ENCODE measurements at places on chromosomes 5 and 9.
A peak's percentile ranks its signal among the peaks of the same experiment; 100 is the strongest.

DNA sequence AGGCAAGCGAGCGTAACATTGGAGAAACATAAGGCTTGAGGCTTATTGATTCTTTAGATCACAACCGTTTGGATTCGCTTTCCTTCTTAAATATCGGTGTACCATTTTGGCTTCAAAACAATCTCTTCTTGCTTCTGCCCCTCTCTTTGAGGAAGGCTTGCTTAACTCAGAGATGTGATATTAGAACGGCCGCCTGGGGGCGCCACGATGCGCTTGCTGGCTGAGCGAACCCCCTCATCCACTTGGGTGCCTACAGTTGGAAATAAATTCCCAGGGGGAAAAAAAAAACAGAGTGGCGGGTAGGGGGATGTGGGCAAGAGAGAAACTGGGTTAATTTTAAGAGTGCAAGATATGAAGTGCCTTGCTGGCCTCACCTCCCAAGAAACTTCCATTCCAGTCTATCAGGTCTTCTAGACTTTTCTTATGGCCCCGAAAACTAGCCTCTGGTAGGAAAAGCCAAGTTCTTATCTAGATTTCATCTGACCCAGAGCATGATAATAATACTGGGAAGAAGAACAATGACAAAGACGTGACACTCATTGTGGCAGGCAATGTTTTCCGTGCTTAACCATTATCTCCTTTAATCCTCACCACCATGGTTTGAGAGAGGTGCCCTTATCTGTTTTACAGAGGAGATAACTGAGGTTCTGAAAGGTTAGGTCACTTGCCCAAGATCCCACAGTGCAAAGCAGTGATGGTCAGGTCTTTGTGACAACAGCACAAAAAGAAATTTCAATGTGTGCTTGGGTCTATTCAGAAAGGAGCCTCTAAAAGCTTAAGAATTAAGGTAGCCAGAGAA, 115.8 kb downstream of the DPYSL3 start:
- DNase-seq = no peak

DNA sequence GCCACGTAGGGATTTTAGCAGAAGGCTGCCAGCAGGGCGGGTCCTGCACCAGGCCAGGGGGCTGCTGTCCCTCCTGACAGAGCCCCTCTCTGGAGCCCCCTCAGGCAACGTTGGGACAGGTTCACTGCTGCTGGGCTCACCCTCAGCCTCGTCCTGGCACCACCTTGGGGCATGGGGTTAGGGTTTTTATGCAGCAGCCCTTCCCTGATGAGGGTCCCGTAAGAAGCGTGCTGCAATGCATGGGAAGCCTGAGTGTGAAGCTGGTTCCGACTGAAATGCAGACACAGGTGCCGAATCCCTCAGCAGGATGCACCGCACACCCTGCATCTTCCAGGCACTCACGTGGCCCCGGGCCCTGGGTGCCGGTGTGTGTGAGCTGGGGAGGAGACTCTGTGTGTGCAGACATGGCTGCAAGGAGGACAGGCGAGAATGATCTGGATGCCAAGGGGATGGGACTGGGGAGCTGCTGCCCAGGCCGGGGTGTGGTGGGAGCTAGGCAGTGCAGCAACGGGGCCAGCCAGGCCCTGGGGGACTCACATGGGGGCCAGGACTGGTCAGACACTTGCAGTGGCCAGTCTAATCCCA, 27.1 kb downstream of the ZDHHC11B start:
- no peak for DNase-seq

GRCh38 chr5:149829954-149830353, 99.8 kb downstream of the PPARGC1B start:
- DNase-seq = no peak

GRCh38 chr9:118568704-118569103, 800.5 kb downstream of the BRINP1 start:
- no peak for DNase-seq

DNA sequence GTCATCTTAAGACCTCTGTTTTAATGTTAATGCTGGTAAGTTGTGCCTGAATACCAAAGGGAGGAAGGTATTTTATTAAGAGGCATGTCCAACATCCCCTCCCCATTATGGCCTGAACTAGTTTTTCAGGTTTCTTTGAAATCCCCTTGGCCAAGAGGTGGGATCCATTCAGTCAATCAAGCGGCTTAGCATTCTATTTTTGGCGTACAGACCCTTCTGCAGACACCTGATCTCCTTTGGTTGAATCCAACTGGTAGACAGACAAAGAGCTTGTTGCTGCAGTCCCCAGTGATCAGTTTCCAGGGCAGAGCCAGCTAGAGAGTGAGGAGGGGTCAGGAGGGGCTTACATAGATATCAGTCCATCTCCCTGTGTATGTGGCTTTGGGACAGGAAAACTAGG, 7.9 kb upstream of the KCNMB1 start:
- DNase-seq = no peak

DNA sequence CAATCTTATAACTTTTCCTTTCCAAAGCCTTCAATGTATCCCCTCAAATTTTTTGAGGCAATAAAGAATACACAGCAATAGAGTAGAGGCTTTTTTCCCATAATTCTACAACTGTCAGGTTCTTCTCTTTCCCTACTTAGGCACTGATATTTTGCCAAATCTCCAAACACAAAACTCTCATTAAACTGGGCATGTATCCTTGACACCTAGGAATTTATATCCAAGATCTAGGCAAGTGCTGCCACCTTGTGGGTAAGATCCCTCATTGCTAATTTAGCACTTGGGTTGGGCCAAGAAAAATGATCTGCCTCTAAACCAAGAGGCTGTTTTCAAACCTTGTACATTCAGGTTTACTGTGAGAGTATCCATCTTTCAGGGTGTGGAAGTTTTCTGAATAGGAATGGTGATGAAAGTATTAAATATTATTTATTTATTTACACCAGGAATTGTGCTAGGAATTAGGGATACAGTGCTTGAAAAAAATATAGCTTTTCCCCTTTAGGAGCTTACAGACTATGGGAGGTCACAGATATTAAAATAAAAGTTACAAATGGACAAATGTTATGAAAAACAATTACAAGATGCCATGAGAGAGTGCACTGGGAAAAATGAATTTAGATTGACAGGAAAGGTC, 17.6 kb downstream of the TSTD2 start:
- peak; percentile 16 for DNase-seq

GRCh38 chr5:140351609-140352334, 5.4 kb upstream of the HBEGF start:
- no peak for DNase-seq

GRCh38 chr5:44997506-44997905, 188.8 kb downstream of the MRPS30 start:
- DNase-seq = no peak

DNA sequence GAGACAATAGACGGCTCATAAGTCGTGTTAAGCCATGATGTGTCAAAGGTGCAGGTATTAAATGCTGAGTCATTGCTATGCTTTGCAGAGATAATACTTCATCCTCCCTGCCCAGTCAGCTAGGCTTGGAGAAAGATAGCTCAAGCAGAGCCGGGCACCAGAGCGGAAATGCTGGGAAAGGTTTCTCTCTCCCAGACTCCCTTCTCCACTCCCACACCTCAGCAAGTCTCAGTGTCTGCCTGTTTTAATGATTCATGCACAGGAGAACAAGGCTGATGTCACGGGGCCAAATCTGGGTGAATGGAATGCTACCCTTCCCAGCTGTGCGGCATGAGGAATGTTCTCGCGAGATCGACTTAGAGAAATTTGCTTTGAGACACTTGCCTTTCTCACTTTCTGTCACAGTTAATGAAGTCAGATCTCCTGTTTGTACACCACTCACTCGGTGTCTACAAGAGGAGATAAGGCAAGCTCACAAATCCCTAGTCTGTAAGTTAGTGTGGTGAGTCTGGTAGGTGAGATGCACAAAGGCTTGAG, 204.4 kb downstream of the EFNA5 start:
- DNase-seq = no peak

GRCh38 chr9:6605202-6605601, 40.3 kb downstream of the GLDC start:
- DNase-seq = no peak

GRCh38 chr5:8522646-8523045, 653.7 kb downstream of the MTRR start:
- no peak for DNase-seq

DNA sequence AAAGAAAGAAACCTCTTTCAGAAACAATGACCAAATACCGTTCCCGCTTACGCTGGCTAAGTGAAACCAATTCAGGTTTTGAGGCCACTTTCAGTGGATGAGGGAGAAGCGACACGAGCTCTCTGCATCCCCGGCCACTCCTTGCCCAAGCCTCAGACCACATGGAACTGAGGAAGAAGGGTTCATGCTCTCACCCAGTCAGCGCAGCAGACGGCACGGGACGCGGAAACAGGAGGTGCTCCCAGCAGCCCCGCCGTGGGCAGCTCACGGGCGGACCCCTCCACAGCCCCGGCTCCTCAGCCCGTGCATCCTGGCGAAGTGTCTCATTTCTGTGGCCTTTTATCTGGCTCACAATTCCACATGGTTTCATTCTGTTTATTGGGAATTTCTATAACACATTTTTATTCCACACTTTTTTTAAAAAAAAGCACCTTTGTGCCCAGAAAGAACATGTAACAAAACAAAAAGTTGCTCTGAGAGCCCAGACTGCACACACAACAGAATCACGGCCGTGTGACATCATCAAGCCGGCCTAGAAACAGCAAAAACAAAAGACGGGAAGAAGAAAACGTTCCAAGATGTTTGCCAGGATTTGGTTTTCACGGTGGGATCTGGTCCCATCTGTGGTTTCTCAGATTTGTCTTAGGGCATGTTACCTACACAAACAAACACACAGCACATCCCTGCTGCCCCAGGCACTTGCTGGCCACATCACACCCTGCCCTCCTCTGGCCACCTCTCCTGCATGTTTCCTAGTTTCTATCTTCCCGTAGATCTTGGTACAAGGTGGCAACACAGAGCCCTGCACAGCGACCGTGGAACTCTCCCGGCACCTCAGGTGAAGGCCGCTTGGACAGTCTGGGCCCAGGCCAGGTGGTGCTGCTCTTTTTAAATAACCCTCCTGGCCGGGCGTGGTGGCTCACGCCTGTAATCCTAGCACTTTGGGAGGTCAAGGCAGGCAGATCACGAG, 16.2 kb downstream of the QSOX2 start:
- no peak for DNase-seq

DNA sequence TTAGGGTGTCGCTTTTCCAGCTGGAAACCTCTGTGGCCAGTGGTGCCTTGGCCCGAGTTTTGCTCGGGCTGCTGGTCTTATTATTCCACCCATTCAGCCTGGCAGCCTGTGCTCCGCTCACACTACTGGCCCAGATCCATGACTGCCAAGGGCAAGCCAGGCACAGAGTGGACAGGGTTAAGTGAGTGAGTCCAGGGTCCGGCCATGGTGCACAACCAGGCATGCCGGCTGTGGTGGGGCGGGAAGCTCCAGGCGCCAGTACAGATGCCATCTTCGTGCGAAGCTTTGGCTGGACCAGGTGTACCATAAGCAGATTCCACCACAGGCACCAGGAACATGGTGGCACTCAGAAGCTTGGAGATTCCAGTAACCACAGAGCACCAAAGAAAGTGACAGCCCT, 580.2 kb upstream of the FAM174A start:
- DNase-seq = no peak

DNA sequence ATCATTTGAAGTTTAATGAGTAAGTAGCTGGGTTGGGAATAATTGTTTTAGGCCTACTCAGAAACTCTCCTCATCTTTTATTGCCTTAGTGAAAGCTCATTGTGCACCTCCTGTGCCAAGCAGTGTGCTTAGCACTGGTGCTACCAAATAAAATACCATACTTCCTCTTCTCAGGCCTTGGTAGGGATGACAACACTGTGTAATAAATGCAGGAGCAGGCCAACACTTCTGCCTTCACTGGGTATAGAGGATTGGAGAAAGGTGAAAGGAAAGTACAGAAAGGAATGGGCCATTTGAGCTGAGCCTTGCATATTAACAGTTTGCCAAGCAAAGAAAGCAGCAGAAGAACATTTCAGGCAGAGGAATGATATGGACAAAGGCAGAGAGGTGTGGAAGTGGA, 285.7 kb downstream of the NR3C1 start:
- no peak for DNase-seq

GRCh38 chr9:90864779-90865178, 63.2 kb downstream of the SYK start:
- no peak for DNase-seq

DNA sequence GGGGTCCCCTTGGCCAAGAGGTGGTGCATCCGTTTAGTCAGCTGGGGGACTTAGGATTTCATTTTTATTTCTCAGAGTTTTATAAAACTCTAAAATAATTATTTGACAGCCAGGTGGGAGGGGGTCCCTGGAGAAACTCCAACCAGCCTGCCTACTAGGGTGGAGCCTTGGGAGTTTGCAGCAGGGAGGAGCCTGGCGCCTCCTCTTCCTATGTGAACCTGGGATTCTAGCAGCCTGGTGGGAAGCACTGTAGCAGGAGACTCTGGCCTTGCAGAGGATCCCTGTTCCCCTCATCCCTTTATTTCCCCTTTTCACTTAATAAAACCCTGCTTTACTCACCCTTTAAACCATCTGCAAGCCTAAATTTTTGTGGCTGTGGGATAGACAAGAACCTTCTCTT, 50.8 kb downstream of the FXN start:
- no peak for DNase-seq

GRCh38 chr9:137044502-137045177, 1.3 kb downstream of the NPDC1 start:
- no peak for DNase-seq

DNA sequence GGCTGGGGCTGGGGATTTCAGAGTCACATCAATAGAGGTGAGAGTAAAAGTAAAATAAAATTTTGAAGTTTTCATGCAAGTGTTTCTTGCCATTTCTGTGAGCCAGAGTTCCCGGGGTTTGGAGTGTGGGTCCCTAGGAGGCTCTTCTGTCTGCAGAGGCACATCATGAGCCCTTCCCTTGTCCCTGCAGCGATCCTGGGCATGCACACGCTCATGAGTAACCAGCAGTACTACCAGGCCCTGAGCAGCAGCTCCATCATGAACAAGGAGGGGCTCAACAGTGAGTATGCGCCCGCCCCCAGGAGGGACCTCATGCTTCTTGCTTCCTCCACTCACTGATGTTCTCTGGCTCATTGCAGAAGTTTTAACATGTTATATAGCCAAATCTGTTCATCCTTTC, 61.1 kb downstream of the TMOD1 start:
- no peak for DNase-seq

GRCh38 chr5:71615809-71616208, 28.7 kb downstream of the MCCC2 start:
- no peak for DNase-seq

GRCh38 chr9:33852216-33852826, 35.4 kb downstream of the UBE2R2 start:
- DNase-seq = no peak

GRCh38 chr5:128376577-128376976, 161.5 kb downstream of the FBN2 start:
- no peak for DNase-seq

All from brain pericyte (primary cell).